ENCODE measurements at places on chromosomes 12 and 14.

DNA sequence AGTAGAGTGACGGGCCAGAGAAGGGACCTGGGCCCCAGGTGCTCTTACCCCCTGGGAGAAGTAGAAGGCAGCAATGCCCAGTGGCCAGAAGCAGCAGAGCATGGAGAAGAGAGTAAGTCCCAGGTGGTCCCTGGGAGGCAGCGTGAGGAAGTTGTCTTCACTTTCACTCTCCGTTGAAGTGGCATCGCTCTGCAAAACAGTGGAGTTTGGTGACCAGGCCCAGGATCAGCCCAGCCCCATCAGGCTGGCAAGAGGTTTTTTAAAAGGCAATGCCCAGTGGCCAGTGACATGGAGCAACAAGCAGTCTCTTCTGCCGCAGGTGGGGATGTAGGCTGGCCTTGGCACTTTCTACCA lies 18.2 kb downstream of the SYNDIG1L start:
- no peak for DNase-seq

DNA sequence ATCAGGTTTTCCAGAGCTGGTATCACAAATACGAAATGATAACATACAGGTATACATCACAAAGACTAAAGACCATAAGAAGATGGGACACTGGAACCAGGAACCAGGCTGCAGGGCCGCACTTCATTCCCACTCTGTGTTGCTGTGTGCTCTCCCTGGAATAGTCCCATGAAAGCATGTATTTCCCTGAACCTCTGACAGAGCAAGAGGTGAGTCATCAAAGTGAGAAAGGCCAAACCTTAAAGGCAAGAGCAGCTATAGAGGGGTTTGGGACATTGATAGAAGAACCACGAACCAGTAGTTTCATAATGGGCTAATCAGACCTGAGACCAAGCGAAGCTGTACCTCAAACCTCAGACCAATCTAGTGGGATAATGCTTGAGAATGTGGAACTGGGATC lies 283.0 kb upstream of the PRKD1 start:
- no peak for DNase-seq

GRCh38 chr12:111150360-111150759 lies 218.5 kb downstream of the PHETA1 start:
- DNase-seq = no peak

GRCh38 chr14:96217376-96217913 lies 12.8 kb downstream of the BDKRB2 start:
- DNase-seq = no peak

- no peak for DNase-seq
Measured at GRCh38 chr12:59699421-59700152, 103.8 kb downstream of the SLC16A7 start.

GRCh38 chr12:93851257-93851671 lies 174.1 kb downstream of the CRADD start:
- DNase-seq = no peak

- no peak for DNase-seq
Measured at GRCh38 chr14:44742202-44742601, 219.5 kb downstream of the KLHL28 start.

- no peak for DNase-seq
Measured at GRCh38 chr12:1842183-1842904, 22.0 kb downstream of the LRTM2 start.

Data from retina (tissue), 1 donor.